ENCODE measurements at places on chromosomes 2 and 18.

DNA sequence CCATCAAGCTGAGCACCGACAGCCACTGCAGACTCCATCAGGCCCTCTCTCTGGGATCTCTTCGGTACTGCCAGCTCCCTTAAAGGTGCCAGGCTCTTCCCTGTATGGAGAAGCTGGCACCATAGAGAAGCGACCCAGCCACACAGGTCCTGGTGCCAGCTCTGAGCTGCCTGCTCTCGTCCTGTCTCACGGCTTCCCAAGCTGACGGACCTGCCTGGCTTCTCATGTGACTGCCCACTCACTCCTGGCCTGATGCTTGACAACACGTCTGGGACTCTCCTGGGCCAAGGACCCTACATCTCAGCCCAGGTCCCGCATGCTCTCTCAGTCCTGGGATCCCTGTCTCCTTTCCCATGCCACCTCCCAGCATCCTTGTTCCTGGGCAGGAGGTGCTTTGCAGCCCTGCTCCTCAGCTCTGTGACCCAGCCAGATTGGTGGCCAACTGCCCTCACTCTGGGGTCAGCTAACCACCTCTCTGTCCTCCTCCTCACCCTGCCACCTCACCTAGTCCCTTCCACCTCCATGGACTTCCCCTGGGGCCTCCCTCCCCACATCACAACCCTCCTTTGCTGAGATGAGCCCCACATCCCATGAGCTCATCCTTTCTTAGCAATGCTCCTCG lies 12.5 kb upstream of the ATOH8 start:
- DNase-seq: no peak

GRCh38 chr2:180520921-180521581 lies 459.4 kb upstream of the UBE2E3 start:
- DNase-seq: no peak

- no peak for DNase-seq
These were observed 66.7 kb downstream of the ZC3H6 start for GRCh38 chr2:112342067-112342550.

DNA sequence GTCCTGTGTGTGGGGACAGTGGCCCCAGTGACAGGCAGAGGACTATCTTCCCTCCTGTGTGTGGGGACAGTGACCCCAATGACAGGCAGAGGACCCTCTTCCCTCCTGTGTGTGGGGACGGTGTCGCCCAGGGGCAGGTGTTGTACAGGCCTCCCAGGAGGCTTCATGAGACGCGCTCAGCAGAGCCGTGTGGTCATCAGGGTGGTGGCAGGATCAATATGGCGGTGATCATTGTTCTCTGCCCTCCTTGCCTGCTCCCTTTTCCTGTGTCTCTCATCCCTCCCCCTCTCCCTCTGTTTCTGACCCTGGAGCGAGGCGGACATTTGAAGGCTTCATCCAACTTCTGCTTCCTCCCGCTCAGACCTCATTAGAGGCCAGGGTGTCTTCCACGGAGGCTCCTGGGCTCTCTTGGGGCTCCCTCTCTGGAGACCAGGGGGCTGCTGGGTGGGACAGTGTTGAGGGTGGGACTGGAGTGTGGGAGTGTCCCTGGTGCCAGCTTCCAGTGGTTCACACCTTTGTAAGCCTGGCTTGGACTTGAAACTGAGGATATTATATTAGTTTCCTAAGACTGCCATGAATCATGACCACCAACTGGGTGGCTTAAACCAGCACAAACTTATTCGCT lies 59.5 kb downstream of the ACKR3 start:
- no peak for DNase-seq

DNA sequence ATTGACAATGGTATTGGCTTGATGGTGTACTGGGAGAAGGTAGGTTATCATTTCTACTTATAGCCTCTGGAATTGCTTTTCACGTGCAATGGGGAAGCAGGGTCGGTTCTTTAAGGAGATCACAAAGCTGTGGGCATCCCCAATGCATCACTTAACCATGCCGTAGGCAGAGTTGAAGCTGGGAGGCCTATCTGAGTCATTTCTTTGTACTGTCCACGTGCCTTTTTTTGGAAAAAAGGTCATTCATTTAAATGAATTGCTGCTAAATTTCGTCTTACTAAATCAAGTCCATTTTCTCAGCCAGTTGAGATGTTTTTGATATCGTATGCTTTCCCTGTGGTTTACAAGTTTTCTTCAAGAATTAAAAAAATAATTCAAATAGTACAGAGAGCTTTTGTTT lies 17.2 kb upstream of the GYPC start:
- no peak for DNase-seq

- DNase-seq: no peak
These were observed 770 bp downstream of the ZNF396 start for GRCh38 chr18:35376393-35376741.

DNA sequence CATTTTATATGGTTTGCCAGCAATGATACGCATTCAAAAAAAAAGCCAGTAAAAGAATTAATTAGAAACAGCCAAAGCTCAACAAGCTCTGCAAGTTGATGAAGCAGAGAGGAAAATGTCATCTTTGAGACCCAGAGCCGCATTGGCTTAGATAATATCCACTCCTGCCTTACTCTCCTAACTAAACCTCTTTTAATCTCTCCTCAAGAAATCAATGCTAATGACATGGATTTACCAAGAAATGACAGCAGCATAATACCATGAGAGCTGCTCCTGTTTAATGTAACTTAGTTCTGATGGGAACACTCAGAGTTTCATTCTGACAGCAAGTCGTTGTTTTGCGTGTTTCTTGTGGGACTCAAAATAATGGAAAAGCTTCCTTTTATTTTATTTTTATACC lies 1099.4 kb upstream of the PIK3C3 start:
- DNase-seq: no peak

DNA sequence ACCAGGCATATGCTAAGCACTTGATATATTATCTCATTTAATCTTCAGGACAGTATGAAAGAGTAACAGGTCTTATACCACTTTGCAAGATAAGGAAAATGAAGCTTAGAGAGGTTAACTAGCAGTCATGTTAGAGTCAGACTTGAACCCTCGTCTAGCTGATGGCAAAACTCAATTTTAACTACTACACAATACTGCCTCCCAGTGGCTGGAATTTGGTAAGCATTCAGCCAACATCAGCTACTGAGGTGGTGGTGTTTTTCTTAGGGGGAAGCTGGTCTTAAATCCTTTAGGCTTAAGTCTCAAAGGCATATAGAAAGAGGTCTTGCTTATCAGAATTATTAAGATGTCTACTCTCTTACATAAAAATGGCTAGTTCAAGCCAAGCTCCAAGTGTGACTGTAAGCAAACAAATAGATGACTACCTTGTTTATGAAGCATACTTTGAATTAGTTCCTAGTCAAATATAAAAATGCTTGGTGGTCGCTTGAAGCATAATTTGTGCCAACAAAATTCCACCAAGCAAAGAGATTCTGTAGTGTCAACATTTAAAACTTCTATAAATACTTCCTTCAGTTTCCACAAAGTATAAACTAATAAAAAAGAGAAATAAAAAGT lies 325.4 kb upstream of the FIGN start:
- no peak for DNase-seq

DNA sequence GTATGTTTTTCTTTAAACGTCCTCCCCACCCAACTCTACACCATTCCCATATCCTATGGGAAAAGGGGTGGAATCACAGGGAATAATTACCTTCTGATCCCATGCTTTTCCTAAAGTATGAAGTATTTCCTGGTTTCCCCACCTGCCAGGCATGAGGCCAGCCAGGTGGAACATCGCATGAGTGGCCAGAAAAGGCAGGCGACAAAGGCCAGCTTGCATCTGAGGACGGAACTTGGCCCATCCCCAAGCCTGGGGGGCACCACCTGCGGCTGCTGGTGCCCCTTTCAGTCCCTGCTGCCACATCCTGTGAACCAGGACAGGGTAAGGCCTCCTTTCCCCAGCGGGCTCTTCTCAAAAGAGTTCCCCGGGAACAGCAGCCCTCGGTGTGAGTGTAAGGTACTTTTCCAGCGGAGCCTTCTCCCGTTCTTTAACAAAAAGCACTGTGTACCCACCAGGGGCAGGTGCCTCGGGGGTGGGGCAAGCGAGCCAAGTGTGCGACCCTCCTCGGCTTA lies 1.2 kb upstream of the ERFE start:
- DNase-seq: no peak

- DNase-seq: no peak
These were observed 51.4 kb upstream of the SPRED2 start for GRCh38 chr2:65483763-65484162.

- DNase-seq: no peak
These were observed 211.0 kb downstream of the TGIF1 start for GRCh38 chr18:3660739-3661515.

DNA sequence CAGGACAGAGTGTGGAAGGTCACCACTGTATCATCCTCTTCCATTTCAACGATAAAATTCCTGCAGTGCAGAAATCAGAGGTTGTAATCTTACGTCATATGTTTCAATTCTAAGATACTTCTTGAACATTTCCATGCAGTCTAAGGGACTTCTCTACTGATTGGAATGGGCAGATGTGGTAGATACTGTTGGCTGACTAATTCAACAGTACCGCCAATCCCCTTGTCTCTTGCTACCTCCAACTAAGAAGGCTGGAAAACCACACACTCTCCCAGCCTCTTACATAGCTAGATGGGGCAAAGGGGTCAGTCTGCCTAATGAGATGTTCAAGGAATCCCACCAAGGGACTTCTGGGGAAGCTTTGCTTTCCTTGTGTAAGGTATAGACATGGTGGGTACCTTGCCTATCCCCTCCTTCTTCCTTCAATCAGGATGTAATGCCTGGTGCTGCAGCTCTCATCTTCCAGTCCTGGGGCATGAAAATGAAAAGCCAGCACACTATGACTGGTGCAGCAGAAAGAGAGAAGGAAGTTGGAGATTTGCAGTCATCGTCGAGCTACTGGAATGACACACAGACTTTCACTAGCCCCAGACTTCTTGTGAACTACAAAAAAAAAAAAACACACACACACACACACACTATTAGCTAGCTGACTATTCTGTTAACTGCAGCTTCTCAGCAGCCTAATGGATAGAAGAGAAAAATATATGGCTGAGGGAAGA lies 84.1 kb downstream of the ALPK2 start:
- DNase-seq: no peak

DNA sequence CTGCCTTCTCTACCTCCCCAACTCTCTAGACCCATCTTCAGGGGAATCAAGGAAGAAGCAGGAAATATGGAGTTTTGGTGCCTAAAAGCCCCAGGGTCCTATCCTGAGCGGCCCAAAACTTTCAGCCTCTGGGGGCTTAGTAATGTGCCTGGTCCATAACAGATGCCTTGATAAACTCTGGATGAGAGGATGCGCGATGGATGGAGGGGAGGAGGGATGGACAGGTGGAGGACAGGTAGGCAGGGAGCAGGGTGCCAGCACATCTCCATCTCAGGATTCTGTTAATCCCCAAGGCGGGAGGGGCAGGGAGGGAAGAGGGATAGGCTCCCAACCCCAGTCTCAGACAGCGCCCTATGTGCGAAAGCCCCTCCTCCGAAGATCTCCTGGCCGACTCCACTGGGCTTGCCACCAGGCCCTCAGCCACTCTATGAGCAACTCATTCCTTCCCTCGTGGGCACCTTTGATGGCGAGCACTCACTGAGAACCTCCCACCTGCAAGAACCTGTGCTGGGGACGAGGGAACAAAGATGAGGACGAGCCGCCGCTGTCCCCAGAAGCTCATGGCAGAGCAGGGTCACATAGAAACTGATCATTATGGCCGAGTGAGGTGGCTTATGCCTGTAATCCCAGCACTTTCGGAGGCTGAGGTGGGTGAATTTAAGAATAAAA lies 23.1 kb downstream of the HS1BP3 start:
- no peak for DNase-seq

DNA sequence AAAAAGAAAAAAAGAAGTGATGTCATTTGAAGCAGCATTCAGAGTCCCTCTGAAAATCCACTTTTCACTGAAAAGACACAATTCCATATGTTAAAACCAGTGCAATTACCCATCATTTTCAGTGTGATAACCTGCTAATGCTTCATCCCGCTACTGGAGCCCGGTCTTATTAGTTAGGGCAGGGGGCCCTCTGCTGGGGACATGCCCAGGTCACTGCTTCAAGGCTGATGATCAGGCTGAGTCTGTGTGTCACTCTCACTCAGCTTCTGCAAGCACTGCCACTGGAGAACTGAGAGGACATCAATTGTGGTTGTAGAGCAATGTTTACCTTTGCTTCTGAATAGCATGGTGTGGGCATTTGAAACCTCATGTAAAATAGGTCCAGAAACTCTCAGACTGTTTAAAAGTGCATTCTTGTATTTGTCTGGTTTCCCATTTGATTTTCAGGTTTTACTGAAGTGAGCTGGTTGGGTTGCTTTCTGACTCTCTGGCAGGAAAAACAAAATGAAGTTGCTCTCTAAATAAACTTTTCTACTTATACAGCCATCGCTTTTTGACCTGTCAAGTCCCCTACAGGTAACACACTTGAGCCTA lies 49.2 kb upstream of the NXPH2 start:
- no peak for DNase-seq

GRCh38 chr2:174675615-174676014 lies 78.0 kb upstream of the WIPF1 start:
- no peak for DNase-seq

- no peak for DNase-seq
These were observed 104.2 kb upstream of the TTC27 start for GRCh38 chr2:32523686-32524085.

GRCh38 chr2:133352719-133353118 lies 215.5 kb downstream of the NCKAP5 start:
- no peak for DNase-seq

DNA sequence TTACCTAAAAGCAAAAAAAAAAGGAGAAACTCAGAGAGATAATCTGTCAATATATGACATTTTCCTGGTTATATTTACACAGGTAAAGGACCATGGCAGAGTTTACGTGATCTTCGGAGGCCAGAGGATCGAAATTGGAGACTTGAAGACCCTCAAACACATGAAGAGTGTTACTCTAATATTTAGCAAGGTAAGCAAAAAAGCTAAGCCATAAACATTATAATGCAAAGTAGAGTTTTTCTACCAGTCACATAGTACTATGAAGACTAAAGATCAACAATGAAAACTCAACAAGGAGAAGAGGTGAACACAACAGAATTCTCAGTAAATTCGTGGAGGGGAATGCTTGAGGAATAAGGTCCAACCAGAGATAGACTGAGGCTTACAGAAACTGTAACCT lies 78.5 kb downstream of the L3MBTL4 start:
- no peak for DNase-seq

DNA sequence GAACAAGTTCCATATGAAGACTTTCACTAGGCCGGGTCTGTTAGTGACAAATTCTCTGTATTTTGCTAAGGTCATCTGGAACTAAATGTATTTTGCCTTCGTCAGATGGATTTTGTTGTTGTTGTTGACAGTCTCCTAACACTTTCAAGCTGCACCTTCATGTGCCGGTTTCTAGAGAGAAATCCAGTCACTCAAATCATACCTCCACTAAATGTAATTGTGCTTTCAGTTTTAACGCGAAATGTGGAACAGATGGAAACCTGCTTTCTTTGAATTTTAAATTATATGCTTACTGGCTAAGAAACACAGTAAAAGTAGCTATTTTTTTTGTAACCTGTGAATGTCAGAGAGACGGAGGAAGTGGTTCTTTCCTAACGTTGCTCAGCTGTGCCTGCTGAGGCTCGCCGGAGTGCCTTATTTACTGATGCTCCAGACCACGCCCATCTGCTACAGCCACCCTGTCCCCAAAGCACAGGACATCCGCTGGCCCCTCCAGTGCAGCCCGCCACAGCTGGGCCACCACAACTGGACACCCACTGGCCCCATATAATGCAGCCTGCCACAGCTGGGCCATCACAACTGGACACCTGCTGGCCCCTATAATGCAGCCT lies 134.7 kb downstream of the PXDN start:
- no peak for DNase-seq

Measured in stimulated activated CD8-positive, alpha-beta memory T cell treated with anti-CD3 and anti-CD28 coated beads, Interleukin-7, amount 100 ng/mL, for 24 hours (primary cell).